Left colon (tissue), 2 donors: ENCODE measurements at places on chromosomes 2 and 18. TPM values are rescaled to one million over a fixed set of nuclear protein-coding genes. Genes with fewer than 3 reads are reported as not detected.

DNA sequence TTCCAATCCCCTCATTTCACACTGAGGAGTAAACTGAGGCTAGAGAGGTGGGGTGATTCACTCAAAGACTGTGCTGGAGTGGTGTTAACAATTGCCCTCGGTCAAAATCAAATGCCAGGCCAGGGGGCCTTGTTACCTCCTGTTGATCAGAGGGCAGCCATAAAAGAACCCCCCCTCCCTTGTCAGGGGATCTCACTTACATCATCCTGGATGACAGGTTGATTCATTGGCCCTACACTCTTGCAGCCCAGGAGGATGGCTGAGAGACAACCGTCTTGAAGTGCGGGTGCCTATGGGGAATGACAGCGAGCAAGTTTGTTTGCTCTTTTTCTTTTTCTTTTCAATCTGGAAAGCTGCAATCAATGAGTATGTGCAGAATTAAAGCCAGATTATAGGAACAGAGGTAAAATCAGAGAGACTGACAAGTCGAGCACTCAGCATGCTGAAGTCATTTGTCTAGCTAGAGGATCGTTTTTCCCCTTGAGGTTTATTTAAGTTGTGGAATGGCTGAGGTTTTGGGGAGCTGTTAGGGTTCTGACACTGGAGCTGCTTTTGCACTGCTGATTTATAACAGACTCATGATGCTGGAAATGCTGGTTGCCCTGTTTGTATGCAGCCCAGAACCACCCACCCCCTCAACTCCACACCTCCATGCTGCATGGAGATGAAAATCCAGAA is 26.4 kb upstream of the NRP2 start:
- no peak for DNase-seq

DNA sequence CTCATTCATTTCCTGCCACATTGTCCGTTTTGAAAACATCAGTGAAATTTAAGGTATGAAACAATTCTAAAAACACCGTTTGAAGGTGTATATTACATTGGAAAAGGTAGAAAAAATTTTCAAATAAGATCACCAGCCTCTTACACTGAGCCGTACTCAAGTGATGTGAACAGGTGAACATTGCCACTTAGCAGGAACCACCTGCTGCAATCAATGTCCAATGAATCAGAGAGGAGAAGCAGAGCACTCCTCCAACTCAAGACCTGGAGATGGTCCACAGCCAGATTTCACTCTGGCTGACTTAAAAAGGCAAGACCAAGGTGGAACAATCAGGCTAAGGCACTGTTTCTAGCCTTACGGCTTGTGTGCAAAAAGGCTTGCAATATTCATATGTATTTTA is 110.3 kb upstream of the TTN start:
- no peak for DNase-seq

- no peak for DNase-seq
Observed at GRCh38 chr2:99850084-99850710, 292.2 kb downstream of the AFF3 start.

Gene NDC80
- 3.2 TPM for total RNA-seq

Gene CFLAR
- 152 TPM for total RNA-seq
